ENCODE measurements at places on chromosomes 7 and 10.
A peak's percentile ranks its signal among the peaks of the same experiment; 100 is the strongest.

GRCh38 chr10:111473361-111473760 is 396.5 kb downstream of the ADRA2A start:
- no peak for DNase-seq

- peak; percentile 98 for DNase-seq
Measured at GRCh38 chr10:125084191-125084613, 76.2 kb downstream of the CTBP2 start.

DNA sequence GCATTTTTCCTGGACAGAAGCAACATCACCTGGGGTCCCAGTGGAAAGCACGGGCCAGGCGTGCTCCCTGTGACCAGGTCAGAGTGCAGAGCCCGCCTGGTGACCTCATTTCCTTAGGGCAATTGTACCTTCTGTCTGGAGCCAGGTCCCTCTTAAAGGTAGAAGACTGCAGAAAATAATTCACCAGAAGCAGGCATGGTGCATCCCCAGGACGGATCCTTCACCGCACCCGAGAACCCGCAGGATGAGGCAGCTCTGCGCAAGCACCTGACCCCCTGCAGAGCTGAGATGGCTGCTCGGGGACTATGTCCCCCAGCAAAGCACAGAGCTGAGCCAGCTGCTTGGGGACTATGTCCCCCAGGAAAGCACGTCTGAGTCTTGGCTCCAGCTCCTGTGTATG is 557.6 kb downstream of the PTPRN2 start:
- DNase-seq = no peak

DNA sequence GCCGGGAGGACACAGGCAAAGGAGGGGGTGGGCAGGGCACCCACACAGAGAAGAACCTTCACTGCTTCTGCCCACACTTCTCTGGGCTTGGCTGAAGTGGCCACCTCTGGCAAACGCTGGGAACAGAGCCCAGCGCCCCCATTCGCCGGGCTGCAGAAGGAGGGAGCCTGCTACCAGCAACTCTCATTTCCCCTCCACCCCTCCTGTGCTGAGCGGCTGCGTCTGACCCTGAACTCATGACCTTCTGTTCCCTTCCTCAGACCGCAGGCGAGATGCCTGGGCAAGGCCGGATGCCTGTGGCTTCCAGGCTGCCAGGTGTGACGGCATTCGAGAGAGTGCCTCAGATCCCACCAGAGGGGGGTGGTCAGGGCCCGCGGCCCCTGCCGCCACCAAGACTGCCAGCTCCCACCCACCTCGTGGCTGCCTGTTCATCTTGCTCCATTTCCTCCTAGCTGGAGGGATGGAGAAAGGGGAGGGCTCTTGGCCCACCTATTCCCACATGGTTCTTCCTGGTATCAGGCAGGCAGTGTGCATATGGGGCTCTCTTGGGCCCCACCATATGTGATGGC is 19.8 kb downstream of the DNAJB12 start:
- DNase-seq = no peak

- no peak for DNase-seq
Measured at GRCh38 chr7:49080896-49081475, 156.6 kb downstream of the CDC14C start.

- DNase-seq = no peak
Measured at GRCh38 chr7:40492946-40493345, 358.1 kb downstream of the SUGCT start.

DNA sequence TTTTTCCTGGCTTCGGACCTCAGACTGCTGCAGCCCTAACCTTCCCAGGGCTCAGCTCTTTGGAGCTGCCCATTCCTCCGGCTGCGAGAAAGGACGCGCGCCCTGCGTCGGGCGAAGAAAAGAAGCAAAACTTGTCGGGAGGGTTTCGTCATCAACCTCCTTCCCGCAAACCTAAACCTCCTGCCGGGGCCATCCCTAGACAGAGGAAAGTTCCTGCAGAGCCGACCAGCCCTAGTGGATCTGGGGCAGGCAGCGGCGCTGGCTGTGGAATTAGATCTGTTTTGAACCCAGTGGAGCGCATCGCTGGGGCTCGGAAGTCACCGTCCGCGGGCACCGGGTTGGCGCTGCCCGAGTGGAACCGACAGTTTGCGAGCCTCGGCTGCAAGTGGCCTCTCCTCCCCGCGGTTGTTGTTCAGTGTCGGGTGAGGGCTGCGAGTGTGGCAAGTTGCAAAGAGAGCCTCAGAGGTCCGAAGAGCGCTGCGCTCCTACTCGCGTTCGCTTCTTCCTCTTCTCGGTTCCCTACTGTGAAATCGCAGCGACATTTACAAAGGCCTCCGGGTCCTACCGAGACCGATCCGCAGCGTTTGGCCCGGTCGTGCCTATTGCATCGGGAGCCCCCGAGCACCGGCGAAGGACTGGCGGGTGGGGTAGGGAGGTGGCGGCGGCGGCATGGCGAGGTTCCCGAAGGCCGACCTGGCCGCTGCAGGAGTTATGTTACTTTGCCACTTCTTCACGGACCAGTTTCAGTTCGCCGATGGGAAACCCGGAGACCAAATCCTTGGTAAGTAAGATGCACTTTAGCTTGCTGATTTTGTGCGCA is at the start of gene PLXDC2:
Gene PLXDC2 (plus strand): TSS at position 22 of the 820 bp plus-strand sequence.
- DNase-seq = peak; percentile 9

- DNase-seq = no peak
Measured at GRCh38 chr10:97442277-97442676, 3.5 kb downstream of the EXOSC1 start.

- peak; percentile 40 for DNase-seq
Measured at GRCh38 chr10:117271427-117271826, 30.5 kb downstream of the SLC18A2 start.

DNA sequence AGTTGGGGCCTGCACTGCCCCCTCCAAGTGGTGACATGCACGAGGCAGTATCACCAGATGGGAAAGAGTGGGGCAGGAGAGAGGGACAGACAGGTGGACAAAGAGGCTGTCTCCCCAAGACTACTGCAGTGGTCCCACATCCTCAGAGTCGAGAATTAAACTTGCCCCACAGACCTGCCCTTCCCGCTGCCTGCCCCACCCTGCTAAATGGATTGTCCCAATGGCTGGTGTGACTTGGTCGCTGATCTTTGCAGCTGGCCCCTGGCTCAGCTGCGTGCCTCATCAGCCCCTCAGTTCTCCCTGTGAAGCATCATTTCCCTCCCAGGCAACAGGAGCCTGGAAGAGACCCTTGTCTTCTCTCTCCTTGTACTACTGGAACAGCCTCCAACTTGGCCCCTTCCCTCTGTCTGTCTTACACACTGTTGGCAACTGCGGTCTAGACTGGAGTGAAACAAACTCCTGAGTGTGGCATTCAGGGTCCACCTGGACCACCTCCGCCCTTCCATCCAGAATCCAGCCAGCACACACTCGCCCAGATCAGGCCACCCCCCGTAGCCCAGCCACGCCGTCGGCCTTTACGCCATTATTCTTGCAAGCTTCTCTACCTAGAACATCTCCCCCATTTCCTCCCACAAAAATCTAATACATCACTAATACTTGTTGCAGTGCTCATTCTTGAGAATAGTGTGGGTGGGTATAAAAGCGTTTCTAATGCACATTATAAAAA is 275.1 kb downstream of the CELF2 start:
- no peak for DNase-seq

GRCh38 chr10:28897617-28898464 is 220.5 kb downstream of the BAMBI start:
- no peak for DNase-seq

DNA sequence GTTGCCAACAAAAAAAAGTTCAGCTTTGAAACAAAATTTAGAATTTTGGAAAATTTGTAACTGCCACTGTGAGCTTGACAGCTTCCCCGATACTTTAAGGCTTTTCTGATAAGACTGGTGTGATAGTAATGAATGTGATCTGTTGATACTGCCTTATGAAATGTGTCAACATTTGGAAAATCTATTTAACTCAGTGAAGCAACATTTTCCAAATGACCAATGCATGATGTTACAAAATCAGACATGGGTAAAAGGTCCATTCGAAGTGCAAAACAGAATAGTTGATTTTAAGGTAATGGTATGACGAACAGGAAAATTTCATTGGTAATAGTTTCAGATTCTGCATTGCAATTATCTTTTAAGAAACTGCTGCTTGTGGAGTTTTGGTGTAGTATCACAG is 175.4 kb downstream of the SEM1 start:
- DNase-seq = no peak

DNA sequence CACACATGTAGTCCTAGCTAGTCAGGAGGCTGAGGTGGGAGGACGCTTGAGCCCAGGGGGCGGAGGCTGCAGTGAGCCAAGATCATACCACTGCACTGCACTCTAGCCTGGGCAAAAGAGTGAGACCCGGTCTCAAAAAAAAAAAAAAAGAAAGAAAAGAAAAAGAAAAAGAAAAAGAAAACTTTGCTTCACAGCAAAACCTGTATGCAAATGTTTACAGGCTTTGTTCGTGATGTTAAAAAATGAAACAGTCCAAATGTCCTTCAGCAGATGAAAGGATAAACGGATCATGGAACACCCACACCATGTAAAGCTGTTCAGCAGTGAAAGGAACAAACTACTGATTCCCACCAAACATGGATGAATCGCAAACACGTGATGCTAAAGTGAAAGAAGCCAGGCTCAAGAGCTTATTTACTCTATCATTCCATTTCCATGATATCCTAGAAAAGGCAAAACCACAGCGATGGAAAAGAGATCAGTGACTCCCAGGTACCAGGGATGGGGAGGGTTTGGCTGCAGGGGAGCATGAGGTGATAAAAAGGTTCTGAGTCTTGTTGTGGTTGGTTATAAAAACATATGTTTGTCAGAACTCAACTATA is 15.1 kb downstream of the LRRC20 start:
- peak; percentile 79 for DNase-seq

DNA sequence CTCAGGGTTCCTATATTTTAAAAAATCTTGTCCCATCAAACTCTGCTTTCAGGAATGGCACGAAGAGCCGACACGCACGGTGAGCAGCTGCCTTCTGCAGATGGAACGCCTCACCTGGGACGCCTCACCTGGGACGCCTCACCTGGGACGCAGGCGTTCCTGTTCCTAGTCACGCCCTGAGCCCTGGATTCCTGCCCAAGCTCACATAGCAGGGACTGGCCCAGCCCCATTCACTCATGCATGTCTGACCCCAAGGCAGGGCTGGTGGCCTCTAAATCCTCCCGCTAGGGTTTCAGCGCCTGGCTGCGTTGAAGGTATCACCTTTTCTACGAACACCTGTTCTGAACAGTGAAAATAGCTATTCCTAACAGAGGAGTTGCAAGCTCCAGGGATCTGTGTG is 49.8 kb downstream of the CARD11 start:
- DNase-seq = no peak

GRCh38 chr10:14879928-14880193 is 1.2 kb downstream of the SUV39H2 start:
- DNase-seq = no peak

GRCh38 chr7:39691821-39692220 is 68.4 kb downstream of the RALA start:
- DNase-seq = peak; percentile 70

GRCh38 chr10:18719811-18720210 is 60.6 kb downstream of the ARL5B start:
- DNase-seq = no peak

GRCh38 chr7:137998250-137998649 is 3.6 kb downstream of the CREB3L2 start:
- no peak for DNase-seq

DNA sequence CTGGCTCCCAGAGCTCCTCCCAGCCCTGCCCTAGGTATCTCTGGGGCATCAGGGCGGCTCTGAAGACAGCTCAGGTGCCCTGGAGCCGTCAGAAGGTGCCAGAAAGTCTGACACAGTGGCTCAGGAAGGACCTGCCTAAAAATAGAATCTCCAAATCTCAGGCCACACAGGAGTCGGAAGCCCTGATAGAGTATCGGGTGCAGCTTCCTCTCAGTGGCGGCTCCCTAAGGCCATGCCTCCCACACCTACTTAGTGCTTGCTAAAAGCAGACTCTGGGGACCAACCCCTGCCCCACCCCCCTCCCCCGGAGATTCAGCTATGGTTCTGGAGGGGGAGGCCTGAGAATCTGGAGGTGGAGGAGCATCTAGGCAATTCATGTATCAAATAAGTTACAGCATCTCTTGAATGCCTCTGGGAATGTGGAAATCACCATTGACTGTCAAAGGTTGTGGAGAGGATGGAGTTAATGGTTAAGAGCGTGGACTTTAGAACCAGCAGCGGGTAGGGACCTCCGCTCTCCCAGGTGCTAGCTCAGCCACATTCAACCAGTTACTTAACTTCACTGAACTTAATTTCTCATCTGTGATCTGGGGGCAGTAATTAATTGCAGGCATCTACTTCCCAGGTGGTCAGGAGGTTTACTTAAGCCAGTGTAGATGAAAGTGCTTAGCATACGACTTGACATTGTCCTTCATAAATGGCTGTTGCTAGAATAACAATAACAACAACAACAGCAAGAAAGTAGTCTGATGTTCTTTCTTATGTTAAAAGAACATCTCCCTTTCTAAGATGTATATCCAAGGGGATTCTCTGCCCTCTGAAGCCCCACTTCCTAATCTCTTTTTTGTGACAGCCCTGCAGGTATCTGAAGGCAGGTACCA is 38.6 kb upstream of the MXI1 start:
- no peak for DNase-seq

- no peak for DNase-seq
Measured at GRCh38 chr7:69934144-69934903, 336.0 kb downstream of the AUTS2 start.

DNA sequence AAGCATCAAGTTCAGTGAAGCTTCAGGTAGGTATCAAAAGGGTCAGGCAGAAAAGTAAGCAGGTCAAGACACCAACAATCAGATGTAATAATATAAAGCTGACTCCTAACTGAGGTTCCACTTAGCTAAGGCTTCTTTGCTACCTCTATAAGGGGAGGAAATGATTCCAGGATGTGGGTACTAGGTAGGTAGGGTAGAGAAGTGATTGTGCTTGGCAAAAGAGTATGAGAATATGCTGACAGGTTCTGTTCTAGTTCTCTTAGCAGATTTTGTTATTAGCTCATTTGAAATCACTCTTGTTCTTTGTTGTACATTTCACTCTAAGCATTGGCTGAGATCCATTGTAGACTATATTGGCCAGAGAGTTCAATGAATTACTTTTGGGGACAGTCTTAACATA is 40.7 kb upstream of the CBLL1 start:
- DNase-seq = no peak

GRCh38 chr10:87613751-87614150 is 45.9 kb upstream of the PAPSS2 start:
- DNase-seq = peak; percentile 72

DNA sequence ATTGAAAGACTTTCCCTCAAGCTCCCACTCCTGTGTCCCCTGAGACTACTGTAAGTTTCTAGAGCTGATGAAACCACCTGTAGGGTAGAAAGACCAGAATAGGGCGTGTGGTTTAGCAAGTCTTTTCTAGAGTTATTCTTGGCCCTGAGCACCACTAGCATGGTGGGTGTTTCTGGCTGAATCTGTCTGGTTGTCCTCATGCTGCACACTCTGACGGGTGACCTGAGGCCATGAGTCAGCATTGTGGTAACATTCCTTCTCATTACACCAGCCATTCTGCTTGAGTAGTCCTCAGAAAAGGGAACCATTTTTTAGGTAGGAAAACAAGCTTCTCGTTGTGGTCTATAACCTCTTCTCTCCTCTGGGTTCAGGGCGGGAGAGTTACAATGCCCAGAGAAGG is 250.3 kb downstream of the SNX13 start:
- DNase-seq = peak; percentile 95

All from EH (cell line).